ENCODE measurements at places on chromosomes 6 and 20.

DNA sequence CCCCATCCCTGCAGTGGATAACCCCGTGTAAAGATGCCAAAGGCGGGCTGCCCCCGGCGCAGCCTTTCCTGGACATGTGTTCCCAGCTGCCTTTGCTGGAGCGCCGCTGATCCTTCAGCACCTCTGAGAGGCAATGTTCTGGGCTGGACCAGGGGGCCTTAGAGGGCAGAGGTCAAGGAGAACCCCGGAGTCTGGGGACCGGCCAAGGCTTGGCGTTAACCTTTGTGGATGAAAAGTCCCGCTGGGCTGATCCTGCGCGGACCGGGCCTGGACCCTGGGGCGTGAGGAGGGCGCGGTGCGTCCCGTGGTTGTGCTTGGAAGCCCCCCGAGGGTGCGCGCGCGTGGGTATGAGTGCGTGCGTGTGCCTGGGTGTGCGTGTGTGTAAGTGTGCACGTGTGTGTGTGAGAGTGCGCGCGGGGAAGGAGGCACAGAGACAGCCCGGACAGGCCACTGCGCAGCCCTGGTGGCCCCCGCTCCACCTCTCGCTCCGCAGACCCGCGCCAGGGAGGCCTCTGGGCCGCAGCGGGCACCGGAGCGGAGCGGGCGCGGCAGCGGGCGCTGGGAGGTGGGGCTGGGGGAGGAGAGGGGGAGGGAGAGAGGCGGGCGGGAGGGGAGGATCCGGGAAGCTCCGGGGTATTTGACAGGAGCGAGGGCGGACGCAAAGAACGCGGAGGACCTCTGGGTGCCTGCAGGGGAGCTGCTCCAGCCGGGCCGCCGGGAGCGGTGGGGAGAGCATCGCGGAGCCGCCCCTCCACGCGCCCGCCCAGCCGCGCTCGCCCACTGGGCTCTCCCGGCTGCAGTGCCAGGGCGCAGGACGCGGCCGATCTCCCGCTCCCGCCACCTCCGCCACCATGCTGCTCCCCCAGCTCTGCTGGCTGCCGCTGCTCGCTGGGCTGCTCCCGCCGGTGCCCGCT is at the start of gene SMOC2:
SMOC2 (plus strand) TSS at position 665 of the 914 bp plus-strand sequence; CDS start at position 852, 187 bp downstream.
- DNase-seq, result no peak

- DNase-seq, result no peak
Observed at GRCh38 chr6:15769511-15770018, 106.7 kb upstream of the DTNBP1 start.

DNA sequence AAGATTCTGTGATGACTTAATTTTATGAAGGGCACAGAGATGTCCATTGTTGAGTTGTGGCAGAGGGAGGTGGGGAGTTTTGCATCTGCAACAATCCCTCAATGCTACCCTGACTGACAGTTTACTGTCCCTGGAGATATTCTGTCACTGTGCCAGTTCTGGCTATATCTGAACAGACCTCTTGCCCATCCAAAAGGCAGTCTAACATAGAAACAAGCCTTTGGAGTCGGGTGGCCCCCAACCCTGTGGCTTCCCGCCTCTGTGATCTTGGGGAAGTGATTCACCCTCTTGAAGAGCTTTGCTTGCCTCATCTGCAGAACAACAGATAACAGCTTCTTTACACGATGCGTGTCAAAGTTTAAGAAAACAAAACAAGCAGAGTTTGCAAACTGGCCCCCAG is 3.8 kb upstream of the E2F1 start:
- DNase-seq, result no peak

DNA sequence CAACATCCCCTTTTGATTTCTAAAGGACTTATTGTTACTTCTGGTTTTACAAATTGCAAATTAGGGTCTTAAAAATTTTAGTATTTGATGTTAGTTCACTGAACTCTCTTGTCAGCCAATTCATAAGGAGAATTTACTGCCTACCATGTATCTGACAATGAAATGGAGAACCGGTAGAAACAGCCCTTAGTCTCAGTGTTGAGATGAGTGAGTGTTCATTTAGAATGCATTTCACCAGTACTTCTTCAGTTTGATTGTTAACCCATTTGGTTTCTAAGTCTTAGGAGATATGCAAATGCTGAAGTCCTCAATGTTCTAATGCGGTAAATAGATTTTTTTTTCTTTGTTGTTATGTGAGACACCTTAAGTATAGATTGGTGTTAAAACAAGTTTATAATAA is 616.3 kb upstream of the FLRT3 start:
- no peak for DNase-seq

DNA sequence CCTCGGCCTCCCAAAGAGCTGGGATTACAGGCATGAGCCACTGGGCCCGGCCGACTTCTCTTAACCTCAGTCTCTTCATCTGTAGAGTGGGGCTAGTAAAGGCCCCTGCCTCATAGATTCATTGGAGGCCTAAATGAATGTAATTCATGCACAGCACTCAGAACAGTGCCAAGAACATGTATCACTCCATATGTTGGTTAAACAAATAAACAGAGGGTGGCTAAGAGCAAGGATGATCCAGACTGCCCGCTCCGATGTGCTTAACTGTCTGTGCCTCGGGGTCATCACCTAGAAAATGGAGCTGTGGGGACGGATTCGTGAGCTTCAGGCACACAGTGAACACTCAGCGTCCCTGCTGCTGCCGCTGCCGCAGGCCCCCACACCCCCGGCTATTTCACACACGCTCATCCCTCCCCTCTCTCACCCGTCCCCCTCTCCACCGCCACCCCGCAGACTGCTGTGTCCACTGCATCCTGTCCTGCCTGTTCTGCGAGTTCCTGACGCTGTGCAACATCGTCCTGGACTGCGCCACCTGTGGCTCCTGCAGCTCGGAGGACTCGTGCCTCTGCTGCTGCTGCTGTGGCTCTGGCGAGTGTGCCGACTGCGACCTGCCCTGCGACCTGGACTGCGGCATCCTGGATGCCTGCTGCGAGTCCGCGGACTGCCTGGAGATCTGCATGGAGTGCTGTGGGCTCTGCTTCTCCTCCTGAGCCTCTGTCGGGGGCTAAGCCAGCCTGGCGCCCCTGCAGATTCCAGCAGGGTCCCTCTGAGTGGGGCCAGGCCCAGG is 14.8 kb downstream of the MDFI start:
- no peak for DNase-seq

DNA sequence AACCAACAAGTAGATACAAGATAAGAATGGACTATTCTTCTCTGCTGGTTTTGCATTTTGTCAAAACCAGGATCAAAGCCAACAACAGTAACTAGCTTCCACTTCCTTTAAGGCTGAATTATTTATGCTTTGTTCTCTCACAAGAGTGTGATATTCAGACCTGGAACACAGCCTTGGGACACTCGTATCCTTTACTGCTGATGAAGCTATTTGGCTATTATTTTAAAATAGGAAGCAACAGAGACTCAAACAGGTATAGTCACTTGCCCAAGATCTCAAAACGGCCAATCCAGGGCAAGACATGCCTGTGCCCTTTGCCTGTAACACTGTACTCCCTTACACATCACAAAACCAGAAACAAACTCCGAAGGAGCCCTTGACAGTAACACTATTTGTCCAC is 19.9 kb downstream of the SPTLC3 start:
- DNase-seq, result no peak

DNA sequence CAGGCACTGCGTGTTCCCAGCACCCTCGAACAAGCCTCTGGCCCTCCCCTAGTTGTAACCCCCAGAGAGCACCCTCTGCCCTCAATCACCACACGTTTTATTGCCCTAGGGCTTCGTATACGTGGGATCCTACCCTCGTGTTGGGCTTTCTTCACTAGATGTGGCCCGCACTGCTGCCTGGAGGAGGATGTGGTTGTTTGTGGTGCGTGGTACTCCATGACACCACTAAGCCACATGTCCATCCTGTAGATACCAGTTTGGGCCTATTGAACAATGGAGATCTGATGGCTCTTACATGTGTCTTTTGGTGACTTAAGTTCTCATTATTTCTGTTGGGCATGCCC is 17.0 kb downstream of the SLC2A4RG start:
- DNase-seq, result no peak

- DNase-seq, result peak; percentile 30
Observed at GRCh38 chr6:87078983-87079616, 15.8 kb downstream of the CGA start.

GRCh38 chr20:44207126-44207723 is 3.3 kb downstream of the OSER1 start:
- DNase-seq, result no peak

- no peak for DNase-seq
Observed at GRCh38 chr6:152268846-152269442, 368.2 kb downstream of the SYNE1 start.

- DNase-seq, result no peak
Observed at GRCh38 chr6:23655525-23655924, 470.5 kb upstream of the NRSN1 start.

GRCh38 chr6:150044621-150045145 is 19.4 kb upstream of the RAET1L start:
- no peak for DNase-seq

GRCh38 chr6:123777563-123777962 is 26.1 kb upstream of the NKAIN2 start:
- no peak for DNase-seq

GRCh38 chr6:39335780-39336545 is 13.5 kb upstream of the KCNK16 start:
- peak; percentile 13 for DNase-seq

GRCh38 chr6:122005661-122006060 is 393.8 kb upstream of the HSF2 start:
- no peak for DNase-seq

DNA sequence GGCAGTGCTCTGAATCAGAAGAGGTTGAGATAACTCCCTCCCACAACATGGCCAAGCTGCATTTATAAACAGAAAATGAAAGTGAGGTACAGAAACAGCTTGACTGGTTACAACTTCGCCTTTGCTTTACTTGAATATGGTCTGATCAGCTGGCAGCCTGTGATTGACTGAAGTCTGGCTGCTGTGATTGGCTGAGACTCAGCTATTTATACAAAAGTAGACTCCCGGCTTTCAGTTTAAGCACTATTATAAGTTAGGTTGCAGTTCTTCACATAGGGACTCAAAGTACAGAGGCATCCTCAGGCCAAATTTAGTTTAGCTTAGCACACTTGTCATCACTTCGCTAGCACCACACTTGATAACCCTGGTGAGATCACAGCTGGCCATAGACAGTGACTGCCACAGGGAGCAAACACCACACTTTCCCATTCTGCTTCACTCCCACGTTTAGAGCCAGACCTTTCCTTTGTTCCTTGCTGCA is 362.6 kb downstream of the EPM2A start:
- no peak for DNase-seq

DNA sequence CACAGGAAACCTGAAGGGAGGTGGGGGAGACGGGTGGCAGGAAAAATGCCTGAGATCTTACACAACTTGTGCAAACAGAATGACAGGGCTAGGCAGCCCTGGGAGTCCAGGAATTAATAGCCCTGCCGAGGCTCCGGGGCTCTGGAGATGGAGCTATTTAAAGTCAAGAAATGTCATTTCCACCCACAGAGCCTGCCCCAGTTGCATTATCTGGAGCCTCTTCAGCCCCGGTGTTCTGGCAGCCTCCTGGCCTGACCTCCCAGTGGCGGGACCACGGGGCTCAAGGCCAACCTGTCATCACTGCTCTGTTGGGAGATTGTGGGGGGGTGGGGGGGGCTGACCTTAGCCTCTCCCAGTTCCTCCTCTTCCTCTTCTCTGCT is 28.5 kb upstream of the SCUBE3 start:
- DNase-seq, result no peak

DNA sequence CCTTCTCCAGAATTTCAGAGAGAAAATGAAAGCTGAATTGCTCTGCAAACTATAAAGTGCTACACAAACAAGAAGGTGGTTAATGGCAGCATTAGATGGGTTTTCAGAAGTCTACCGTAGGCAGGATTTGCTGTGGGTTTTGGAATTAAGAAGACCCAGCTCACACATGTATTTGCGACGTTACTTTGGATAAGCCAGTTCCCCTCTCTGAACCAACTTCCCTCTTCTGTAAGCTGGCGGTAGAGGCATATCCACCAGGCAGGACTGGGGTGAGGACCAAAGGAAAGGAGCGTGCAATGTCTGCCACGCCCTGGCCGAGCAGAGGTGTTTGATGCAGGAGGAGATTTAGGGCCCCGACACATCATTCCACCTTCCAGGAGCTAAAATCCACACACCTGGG is 6.9 kb downstream of the RSPO4 start:
- no peak for DNase-seq

GRCh38 chr20:44748005-44748370 is 2.3 kb downstream of the KCNK15 start:
- no peak for DNase-seq

DNA sequence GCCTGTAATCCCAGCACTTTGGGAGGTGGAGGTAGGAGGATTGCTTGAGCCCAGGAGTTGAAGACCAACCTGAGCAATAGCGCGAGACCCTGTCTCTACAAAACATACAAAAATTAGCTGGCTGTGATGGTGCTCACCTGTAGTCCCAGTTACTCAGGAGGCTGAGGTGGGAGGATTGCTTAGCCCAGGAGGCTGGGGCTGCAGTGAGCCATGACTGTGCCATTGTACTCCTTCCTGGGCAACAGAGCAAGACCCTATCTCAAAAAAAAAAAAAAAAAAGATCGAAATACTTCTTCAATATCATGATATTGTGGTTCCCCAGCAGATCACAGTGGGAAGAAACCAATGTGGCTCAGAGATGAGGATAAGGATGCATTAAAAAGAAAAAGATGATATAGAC is 47.6 kb downstream of the SOBP start:
- no peak for DNase-seq

GRCh38 chr6:166795879-166796278 is 160.5 kb downstream of the RNASET2 start:
- no peak for DNase-seq
